ENCODE measurements at places on chromosomes 7 and 10.

DNA sequence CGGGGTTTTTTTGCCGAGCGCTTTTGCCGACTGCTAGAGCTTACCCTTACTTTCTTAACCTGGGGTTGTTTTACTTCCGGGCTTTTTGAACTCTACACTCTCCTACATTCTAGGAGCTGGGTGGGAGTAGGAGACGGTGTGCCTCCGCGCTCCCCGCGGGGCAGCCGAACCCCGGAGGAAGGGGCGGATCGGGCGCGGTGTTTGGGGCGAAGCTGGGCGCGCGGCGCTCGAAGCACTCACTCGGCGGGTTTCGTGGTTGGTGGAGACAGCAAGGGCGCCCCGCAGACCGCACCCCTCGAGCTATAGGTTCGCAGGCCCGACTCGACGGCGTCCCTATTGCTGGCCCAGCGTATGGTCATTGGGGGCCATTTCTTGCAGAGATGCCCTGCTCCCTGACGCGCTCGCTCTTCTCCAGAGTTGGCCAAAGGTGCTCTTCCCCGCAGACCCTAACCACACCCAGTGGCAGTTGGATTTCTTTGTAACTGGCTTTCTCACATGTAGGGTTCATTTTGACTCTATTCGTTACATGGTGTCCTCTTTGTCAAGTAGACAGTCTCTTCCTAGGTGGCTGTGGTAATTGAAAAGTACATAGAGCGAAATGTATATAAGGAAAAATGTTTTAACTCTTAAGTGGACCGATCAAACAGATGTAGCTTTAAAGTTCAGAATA, 364 bp downstream of the ZNF518A start:
- no peak for DNase-seq

GRCh38 chr7:101731502-101732084, 85.8 kb upstream of the CUX1 start:
- DNase-seq: no peak

- DNase-seq: no peak
These were observed 486.3 kb upstream of the C7orf33 start for GRCh38 chr7:148104136-148104716.

- DNase-seq: no peak
These were observed 66.3 kb upstream of the SH2B2 start for GRCh38 chr7:102220229-102220850.

DNA sequence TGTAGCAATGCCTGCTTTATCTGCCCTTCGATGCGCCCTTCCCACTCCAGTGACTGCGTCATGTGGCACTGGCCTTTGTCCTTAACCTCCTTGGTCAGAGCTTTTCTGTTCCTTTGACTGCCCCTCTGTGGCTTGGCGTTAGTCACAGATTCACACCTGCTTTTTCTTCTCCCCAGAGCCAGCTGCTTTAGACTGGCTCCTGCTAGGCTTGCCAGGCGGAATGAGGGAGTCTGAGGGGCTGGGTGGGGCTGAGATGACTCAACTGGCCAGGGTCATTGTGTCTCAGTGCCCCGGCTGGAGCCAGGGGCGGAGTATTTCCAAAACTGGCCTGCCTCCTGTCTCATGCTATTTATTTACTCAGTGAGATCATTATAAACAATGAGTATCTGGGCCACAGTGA, 194.1 kb downstream of the EMX2 start:
- no peak for DNase-seq
